Fibroblast of gingiva (primary cell): ENCODE measurements at places on chromosomes 11 and 22.

DNA sequence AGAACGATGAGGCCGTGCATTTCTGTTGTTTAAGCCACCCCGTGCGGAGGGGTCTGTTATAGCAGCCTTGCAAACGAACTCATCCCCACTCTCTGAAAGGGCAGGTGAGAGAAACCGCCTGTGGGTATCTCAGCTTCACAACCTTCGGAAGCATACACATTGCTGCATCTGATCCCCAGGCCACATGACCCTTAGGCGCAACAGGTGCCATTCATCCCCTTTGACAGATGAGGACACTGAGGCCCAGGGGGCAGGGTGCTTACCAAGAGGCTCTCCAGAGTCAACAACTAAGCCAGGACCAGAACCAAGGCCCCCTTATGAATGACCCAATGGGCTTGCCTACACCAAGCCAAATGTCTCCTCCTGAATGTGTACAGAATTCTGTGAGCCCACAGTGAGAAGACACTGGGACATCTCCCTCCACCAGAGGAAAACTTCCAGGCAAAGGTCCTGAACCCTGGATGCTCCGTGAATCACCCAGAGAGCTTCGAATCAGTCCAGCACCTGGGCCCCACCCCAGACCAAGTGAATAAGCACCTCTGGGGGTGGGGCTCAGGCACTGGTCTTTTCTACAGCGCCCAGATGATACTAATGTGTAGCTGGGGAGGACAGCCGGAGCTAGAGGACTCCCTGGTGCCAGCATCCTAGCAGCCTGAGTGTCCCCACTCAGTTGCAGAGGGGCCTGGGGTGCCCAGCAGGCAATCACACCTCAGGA, 83.2 kb downstream of the BUD13 start:
- no peak for DNase-seq

DNA sequence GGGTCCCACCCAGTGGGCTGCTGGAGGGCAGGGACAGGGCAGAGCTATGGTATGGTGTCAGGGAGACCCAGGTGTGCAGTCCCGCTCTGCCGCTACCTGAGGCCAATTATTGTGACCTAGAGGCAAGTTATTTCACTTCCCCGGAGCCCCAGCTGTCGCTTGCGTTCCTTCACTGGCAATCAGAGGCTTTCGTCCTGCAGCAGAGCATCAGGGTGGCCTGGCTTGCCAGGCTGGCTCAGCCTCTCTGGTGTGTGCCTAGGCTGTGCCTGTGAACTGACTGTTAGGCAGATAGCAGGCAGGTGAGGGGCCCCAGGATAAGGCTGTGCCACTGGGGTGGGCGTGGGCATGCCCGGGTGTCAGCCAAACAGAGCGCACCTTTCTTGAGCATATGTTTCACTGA, 31.4 kb downstream of the GLB1L2 start:
- no peak for DNase-seq

GRCh38 chr11:9073466-9074225, 17.8 kb downstream of the SCUBE2 start:
- DNase-seq: no peak

- DNase-seq: peak; percentile 29
Measured at GRCh38 chr11:129950101-129951091, 52.2 kb downstream of the PRDM10 start.

GRCh38 chr11:123377355-123377754, 52.7 kb upstream of the GRAMD1B start:
- no peak for DNase-seq

GRCh38 chr22:27245056-27245455, 556.5 kb downstream of the MN1 start:
- no peak for DNase-seq

DNA sequence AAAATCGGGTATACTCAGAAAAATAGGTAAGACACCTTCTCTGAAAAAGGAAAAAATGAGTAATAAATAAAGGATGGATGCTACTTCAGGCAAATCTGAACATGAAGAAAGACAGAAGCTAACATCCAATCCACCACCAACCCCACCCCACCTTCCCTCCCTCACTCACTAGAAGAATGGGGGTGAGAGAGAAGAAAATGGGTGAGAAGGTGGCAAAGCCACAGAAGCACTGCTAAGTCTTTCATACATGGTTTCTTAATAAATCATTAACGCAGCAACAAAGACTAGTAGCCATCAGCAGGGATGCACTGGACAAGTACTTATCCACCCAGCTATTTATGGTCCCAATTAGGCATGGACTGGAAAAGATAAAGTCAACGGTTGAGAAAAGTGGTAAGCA, 5.9 kb downstream of the FHIP1B start:
- DNase-seq: no peak

DNA sequence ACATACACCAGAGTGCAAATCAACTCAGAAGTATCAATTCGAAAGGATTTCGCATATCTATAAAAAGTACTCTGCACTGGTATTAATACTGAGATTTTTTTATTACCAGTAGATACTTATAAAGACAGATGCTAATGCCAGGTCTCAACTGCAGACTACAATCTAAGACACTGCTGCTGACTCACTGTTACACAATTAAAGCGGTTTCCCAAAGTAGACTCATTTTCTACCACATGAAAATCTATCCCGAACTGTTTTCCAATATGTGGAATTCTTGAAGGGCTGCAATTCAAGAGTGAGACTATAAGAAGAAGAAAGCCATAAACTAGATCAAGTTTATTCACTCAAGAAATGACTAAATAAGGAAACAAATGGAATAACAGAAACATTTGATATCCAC, 57.2 kb upstream of the ARHGAP32 start:
- DNase-seq: peak; percentile 78

DNA sequence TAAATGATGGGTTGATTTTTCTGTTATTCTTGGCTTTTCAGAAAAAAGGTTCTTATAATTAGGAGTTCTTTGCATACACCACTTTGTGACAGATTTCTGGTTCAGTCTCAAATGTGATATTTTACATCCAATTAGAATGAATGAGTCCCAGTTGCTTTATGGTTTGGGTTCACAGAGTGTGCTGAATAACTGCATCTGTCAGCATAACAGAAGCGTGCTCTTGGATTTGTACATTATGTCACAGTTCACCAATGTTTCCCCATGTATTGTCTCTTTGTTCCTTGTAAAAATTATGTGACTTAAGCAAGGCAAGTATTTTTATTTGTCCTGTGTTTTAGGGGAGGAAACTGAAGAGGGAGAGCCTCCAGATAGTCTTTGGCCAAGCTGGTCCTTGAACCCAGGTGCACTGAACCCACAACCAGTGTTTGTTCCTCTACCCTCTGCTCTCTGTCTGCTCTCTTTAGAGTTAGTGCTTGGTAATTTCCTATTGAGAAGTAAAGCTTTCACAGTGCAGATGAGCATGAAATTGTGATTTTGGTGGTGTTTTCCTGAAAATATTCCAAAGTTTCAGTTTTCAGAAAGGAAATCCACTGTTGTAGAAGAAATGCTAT, 107.5 kb downstream of the TBC1D22A start:
- DNase-seq: no peak

DNA sequence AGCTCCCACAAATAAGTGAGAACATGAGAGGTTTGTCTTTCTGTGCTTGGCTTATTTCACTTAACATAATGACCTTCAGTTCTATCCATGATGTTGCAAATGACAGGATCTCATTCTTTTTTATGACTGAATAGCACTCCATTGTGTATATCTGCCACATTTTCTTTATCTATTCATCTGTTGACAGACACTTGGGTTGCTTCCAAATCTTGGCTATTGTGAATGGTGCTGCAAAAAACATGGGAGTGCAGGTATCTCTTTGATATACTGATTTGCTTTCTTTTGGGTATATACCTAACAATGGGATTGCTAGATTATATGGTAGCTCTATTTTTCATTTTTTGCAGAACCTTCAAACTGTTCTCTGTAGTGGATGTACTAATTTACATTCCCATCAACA, 13.3 kb downstream of the GVQW3 start:
- no peak for DNase-seq

DNA sequence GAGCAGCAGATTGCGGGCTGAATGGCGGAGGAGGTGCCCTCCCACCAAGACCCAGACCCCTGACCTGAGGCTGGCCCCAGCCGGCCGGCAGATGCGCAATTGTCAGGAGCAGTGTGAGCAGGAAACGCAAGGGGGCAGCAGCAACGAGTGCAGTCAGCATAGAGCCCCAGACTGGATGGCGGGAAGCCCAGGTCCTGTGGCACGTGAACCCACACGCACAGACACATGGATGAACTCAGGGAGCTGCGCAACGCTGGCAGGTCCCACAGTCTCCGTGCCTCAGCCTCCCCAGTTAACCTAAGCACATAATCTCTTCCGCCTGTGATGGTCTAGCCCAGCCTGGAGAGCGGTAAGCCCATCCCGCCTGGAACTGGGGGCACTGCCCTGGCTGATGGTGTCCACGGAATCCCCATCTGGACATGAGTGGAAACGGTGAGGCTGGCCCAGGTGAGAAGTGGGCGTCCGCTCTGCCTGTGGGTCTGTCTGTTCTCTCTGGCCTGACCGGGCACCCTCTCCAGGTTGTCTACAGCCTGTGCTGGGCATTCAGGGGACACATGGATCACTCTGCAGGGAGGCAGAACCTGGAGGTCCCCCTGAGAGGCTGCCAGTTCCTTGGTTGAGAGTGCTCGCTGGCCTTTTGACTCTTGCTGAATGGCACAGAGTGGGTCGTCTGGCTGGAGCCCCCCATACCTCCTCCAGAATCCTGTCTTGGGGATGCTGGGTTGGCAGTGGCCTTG, 626 bp upstream of the TBX10 start:
- DNase-seq: peak; percentile 40

- peak; percentile 15 for DNase-seq
Measured at GRCh38 chr11:45772986-45773785, 31.8 kb upstream of the SLC35C1 start.

DNA sequence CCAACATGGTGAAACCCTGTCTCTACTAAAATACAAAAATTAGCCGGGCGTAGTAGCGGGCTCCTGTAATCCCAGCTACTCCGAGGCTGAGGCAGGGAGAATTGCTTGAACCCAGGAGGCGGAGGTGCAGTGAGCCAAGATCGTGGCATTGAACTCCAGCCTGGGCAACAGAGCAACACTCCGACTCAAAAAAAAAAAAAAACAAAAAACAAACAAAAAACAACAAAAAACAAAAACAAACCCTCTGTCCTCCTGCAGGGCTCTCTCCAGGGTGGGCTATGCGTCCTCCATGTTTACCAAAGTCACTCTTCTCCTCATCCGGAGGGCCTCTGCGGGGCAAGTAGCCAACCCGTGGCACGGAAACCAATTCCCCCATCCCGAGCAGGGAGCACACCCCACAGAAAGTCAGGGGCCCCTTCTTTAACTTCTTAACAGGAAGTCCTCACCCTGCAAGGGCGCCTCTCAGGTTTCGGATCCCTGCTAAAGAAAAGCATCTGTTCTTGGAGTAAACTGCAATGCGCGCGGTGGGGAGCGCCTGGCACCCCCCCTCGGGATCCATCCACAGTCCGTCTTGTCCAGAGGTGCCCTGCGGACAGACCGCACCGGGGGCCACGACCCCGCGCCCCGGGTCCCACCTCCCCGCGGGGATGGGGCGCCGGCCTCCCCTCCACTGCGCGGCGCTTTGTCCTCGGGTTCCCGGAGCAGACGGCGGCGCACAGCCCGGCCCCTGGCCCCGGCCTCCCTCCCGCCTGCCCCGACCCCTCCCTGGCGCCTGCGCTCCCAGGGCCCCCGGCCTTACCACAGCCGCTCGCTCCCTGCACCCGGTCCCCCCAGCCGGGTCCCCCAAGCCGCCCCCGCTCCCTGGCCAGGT, 712 bp downstream of the CERK start:
- DNase-seq: peak; percentile 26

DNA sequence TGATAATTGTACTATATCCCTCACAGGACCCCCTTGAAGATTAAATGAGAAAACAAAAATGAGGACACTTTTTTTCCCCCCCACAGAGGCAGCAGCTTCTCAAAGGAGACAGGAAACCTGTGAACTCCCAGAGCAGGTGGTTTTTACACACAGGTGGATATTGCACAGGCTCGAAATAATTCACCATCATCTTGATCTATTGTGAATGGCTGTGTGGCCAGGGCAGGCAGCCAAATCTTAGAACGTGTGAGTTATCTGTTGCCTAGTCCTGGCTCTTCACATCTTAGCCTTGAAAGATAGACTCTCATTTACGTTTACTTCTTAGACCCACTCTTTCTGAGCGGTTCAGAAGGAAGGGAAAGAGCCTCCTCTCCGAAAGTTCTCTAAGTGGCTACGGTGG, 23.5 kb downstream of the PPFIBP2 start:
- DNase-seq: no peak

DNA sequence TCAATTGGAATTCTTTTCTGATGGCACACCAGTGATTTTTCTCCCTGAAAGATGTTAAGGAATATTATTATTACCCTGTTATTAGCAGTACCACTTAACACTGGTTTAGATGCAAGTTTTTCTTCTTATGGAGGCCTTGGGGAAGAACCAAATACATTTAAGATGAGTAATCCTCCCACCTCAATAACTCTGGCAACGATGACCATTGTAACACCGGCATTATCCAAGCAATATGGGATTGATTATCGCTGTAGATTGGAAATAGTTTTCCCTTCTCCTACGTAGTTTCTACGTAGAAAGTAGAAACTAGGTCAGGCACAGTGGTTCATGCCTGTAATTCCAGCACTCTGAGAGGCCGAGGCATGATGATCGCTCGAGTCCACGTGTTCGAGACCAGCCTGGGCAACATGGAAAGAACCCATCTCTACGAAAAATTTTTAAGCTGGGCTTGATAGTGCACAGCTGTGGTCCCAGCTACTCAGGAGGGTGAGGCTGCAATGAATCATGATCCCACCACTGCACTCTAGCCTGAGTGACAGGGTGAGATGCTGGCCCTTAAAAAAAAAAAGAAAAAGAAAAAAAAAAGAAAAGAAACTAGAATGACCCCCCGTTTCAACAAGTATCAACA, 45.5 kb downstream of the PACSIN2 start:
- DNase-seq: peak; percentile 77

GRCh38 chr22:37746366-37747079, 49.7 kb downstream of the TRIOBP start:
- DNase-seq: no peak

DNA sequence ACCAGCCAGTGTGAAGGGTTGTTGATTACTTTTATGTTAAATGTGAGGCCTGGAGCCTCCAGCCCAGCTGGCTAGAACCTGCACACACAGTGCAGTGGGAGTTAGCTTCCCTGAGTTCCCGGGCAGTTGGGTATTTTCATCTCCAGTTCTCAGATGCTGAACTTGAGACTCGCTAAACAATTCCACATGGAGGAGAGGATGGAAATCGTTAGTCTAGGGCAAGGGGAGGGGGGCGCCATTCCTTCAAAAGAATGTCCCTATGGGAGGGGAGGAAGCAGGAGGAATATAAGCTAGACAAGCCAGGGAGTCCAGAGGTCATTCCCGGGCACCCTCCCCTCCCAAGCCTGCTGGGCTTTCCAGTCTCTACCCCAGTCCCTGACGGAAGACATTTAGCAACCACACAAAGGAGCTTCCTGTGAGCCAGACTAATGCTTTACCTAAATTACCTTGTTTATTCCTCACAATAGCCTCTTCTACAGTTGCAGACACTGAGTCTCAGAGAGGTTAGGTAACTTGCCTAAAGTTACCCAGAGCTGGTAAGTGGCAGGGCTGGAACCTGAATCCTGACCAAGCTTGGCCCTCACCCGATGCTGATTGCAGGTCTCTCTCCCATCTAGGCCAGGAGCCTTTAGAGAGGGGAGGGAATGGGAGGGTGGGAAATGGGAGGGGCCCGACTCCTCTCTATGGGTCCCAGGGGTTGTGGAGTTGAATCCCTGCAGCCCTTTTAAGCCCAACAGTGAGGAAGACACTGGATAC, 1.9 kb upstream of the TSKU start:
- DNase-seq: peak; percentile 87
